ENCODE measurements at places on chromosomes 16 and 17. TPM values are rescaled to one million over a fixed set of nuclear protein-coding genes. Genes with fewer than 3 reads are reported as not detected.
A peak's percentile ranks its signal among the peaks of the same experiment; 100 is the strongest.

The PERCC1 gene
- 0.49 TPM for total RNA-seq

The PHAF1 gene
- total RNA-seq, result 12.3 TPM

The VMO1 gene
- 0.48 TPM for total RNA-seq

The DNASE1 gene
- total RNA-seq, result 6.3 TPM

The HSD3B7 gene
- total RNA-seq, result 27.2 TPM

The TVP23B gene
- total RNA-seq, result 18.2 TPM

The ADAD2 gene
- 1.0 TPM for total RNA-seq

The CALB2 gene
- not detected for total RNA-seq

GRCh38 chr16:4330277-4330874 lies 14.5 kb downstream of the GLIS2 start:
- DNase-seq, result peak; percentile 88
- H3K4me1 ChIP-seq, result peaks cover 6% of the 10 kb centered on the region
- peak overlapping the region; percentile 96 for H3K27ac ChIP-seq
- H3K4me3 ChIP-seq, result no peak overlapping the region
- no peaks in the 10 kb centered on the region for H3K36me3 ChIP-seq

- H3K27me3 ChIP-seq, result no peaks in the 10 kb centered on the region
- no peak for DNase-seq
- no peaks in the 10 kb centered on the region for H3K36me3 ChIP-seq
- H3K4me3 ChIP-seq, result no peak overlapping the region
- H3K4me1 ChIP-seq, result no peaks in the 10 kb centered on the region
Observed at GRCh38 chr16:24896439-24896838, 50.7 kb downstream of the SLC5A11 start.

- no peak overlapping the region for H3K4me3 ChIP-seq
- H3K36me3 ChIP-seq, result peaks cover 75% of the 10 kb centered on the region
- no peaks in the 10 kb centered on the region for H3K27me3 ChIP-seq
Observed at GRCh38 chr16:28839899-28840298, 6.2 kb downstream of the TUFM start.

DNA sequence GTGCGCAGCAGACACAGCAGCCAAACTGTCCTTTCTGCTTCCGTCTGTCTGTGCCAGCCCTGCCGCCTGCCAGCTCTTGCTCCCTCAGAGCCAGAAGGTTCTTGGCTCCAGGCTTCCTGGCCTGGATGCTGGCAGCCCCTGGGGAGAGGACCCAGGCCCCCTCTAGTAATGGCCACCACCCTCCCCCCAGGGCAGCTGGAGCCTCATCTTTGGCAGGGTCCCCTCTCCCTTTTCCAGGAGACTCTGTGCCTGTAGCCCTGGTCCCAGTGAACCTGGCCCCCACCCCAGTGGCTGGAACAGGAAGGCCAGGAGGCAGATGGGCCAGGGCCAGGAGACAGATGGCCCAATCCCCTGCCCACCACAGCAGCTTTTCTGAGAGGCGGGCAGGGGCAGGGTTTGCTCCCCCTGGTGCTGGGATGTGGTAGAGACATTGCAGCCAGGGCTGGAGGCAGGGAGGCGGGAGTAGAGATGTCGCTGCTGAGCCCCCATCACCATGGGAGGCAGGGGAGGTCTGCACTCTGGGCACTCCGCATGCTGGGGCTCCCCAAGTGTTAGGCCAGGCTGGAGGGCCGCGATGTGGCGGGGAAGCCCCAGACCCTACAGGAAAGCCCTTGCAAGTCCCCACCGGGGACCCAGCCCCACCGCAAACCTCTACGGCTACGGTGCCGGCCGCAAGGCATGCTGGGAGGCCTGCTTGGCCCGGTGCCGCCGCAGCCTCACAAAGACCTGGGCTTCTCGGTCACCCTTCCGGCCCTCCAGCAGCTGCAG lies 16.7 kb downstream of the UNC13D start:
- no peaks in the 10 kb centered on the region for H3K27me3 ChIP-seq
- peak; percentile 88 for DNase-seq
- peaks cover 32% of the 10 kb centered on the region for H3K4me1 ChIP-seq
- peak overlapping the region; percentile 90 for H3K27ac ChIP-seq

DNA sequence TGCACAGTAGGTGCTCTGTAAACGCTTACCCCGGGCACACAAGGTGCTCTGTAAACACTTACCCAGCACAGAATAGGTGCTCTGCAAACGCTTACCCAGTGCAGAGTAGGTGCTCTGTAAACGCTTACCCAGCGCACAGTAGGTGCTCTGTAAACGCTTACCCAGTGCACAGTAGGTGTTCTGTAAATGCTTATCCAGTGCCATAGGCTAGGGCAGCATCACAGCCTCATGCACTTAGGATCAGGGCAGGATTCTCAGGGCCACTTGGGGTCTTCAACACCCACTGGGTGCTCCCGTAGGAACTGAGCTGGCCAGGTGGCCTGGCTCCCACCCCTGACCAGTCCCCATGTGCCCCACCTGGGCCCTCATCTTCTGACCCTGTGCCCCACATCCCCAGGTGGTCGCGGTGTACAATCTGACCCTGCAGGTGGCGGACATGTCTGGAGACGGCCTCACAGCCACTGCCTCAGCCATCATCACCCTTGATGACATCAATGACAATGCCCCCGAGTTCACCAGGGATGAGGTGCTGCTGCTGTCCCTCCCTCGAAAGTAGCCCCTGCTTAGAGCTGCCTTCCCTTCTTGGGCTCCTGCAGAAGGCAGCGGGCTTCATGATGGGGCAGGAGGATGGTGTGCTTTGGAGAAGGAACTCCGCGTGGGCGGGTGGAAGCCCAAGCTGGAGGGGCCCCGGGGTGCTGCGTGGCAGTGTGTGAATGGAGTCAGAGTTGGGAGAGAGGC lies 13.1 kb downstream of the SLC22A31 start:
- H3K27ac ChIP-seq, result no peak overlapping the region
- no peaks in the 10 kb centered on the region for H3K27me3 ChIP-seq
- DNase-seq, result peak; percentile 19
- no peaks in the 10 kb centered on the region for H3K4me1 ChIP-seq
- H3K36me3 ChIP-seq, result no peaks in the 10 kb centered on the region
- H3K4me3 ChIP-seq, result no peak overlapping the region

DNA sequence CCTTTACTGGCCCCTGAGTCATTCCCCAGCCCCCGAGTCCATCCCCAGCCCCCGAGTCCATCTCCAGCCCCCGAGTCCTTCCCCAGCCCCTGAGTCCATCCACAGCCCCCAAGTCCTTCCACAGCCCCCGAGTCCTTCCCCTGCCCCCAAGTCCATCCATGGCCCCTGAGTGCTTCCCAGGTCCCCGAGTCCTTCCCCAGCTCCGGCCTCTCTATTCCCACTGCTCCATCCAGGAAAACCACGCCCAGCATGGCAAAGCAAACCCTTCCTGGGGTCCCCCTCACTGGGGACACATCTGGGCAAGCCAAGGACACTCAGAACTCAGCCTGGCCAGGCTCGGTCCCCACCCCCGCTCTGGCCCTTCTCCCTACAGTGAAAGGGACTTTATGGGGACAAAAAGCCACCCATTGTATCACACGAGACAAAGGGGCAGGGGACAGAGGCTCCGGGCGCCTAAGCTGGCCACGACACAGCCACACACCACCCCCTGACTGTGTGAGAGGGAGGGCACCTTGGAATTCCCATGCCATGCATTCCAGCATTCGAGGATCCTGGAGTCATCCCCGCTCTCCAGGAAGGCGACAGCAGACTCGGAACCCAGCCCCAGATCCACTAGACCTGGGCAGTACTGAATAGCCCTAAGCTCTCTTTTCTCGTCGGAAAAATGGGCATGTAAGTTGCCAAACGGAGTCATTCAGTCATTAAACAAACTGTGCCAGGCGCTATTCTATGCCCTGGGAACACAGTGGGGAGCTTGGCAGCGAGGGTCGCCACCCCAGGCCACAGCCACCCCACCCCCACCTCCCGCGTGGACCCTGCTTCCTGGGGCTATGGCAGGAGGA lies 14.0 kb downstream of the PLLP start:
- no peak overlapping the region for H3K4me3 ChIP-seq
- no peak for DNase-seq
- H3K36me3 ChIP-seq, result no peaks in the 10 kb centered on the region
- no peaks in the 10 kb centered on the region for H3K4me1 ChIP-seq
- no peak overlapping the region for H3K27ac ChIP-seq

GRCh38 chr16:72474501-72475123 lies 302.7 kb upstream of the PMFBP1 start:
- no peak overlapping the region for H3K4me3 ChIP-seq
- H3K4me1 ChIP-seq, result no peaks in the 10 kb centered on the region
- no peak overlapping the region for H3K27ac ChIP-seq
- H3K27me3 ChIP-seq, result no peaks in the 10 kb centered on the region
- H3K36me3 ChIP-seq, result no peaks in the 10 kb centered on the region
- no peak for DNase-seq

GRCh38 chr16:81841722-81842121 lies 62.6 kb downstream of the PLCG2 start:
- no peaks in the 10 kb centered on the region for H3K36me3 ChIP-seq
- no peak overlapping the region for H3K4me3 ChIP-seq
- no peaks in the 10 kb centered on the region for H3K4me1 ChIP-seq
- no peaks in the 10 kb centered on the region for H3K27me3 ChIP-seq
- no peak overlapping the region for H3K27ac ChIP-seq
- no peak for DNase-seq

- H3K27ac ChIP-seq, result no peak overlapping the region
- peak; percentile 55 for DNase-seq
- no peak overlapping the region for H3K4me3 ChIP-seq
Observed at GRCh38 chr17:42171831-42172230, 9.1 kb downstream of the KCNH4 start.

DNA sequence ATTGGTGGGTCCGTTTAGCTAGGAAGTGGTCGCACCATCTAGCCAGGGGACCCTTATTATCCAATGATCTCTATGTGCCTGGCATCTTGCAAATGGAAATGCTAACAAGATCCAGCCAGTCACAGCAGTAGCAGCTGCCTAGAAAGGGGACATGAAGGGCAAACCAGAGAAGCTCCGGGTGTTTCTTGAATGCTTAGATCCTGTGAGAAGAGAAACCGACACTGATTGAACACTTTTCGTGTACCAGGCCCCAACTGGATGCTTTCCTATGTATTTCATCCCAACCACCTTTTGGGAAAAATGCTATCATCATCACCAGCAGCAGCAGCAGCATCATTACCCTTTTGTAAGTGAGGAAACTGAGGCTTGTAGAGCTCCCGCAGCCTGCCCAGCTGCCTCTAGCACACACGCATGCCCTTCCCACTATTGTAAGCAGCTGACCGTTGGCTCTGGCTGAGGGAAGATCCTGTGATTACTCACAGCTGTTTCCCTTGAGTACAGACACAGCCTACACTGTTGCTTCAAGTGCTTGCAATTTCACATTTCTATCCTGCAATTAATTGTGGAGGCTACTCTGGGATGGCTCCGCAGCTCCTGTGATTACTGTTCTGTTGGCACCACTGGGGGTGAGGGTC lies 180.7 kb upstream of the CACNG5 start:
- H3K4me3 ChIP-seq, result no peak overlapping the region
- no peaks in the 10 kb centered on the region for H3K36me3 ChIP-seq
- H3K4me1 ChIP-seq, result no peaks in the 10 kb centered on the region
- no peak for DNase-seq
- H3K27me3 ChIP-seq, result no peaks in the 10 kb centered on the region

DNA sequence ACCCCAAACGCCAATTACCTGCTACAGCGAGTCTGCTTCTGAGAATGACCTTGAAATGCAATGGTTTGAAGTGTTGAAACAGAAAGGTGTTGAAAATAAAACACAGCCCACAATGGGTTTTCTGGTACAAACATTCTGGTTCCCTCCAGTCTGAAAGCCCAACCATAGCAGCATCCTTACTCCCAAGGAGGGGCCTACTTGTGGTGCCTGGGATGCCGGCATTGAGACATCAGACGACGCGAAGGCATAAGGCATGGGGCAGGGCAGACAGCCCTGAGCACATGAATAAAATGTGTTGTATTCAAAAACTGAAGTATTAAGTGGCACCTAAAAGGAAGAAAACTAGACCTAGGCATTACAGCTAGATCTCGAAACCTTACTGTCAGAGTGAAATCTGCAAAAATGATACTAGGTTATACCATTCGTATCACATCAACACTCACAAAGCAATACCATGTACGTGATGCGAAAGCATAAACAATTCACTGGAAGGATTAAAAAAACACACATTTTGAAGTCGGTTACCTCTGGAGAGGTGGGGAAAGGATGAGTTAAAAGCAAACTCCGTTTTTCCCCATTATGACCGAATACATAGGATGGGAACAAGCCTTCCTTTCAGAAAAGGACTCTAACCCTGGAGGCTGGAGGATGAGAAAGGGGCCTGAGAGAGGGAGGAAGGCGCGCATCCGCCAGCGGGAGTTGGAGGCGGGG lies 702 bp downstream of the NUDT21 start:
- peaks cover 4% of the 10 kb centered on the region for H3K36me3 ChIP-seq
- H3K4me1 ChIP-seq, result no peaks in the 10 kb centered on the region
- H3K27ac ChIP-seq, result peak overlapping the region; percentile 89
- peak overlapping the region; percentile 96 for H3K4me3 ChIP-seq
- no peak for DNase-seq
- no peaks in the 10 kb centered on the region for H3K27me3 ChIP-seq

GRCh38 chr16:10386517-10387100 lies 748 bp downstream of the ATF7IP2 start:
- H3K36me3 ChIP-seq, result no peaks in the 10 kb centered on the region
- peak overlapping the region; percentile 87 for H3K27ac ChIP-seq
- no peaks in the 10 kb centered on the region for H3K4me1 ChIP-seq
- H3K4me3 ChIP-seq, result peak overlapping the region; percentile 84

GRCh38 chr17:31226373-31226772 lies 70.7 kb downstream of the OMG start:
- H3K27ac ChIP-seq, result no peak overlapping the region
- no peaks in the 10 kb centered on the region for H3K27me3 ChIP-seq
- no peaks in the 10 kb centered on the region for H3K4me1 ChIP-seq
- peaks cover 14% of the 10 kb centered on the region for H3K36me3 ChIP-seq
- DNase-seq, result no peak

DNA sequence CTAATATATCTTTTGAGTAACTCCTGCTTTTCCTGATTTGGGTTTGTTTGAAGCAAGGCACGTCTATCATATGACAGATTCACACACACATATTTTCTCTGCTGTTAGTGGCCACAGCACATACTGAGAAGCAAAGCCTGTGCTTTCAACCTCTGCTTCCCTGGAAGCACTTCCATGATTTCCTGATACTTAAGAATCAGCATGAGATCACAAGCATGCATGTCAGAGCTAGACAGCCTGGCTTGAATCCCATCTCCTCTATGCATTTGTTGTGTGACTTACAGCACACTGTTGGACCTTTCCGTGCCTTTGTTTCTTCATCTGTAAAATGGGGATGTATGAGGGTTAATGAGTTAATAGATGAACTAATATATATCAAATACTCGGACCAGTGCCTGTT lies 151.1 kb upstream of the NOL11 start:
- no peaks in the 10 kb centered on the region for H3K36me3 ChIP-seq
- H3K27me3 ChIP-seq, result no peaks in the 10 kb centered on the region
- no peak for DNase-seq
- H3K27ac ChIP-seq, result no peak overlapping the region
- no peaks in the 10 kb centered on the region for H3K4me1 ChIP-seq

GRCh38 chr17:2106308-2106955 lies 51.5 kb downstream of the HIC1 start:
- DNase-seq, result no peak
- H3K4me1 ChIP-seq, result peaks cover 31% of the 10 kb centered on the region
- H3K36me3 ChIP-seq, result no peaks in the 10 kb centered on the region

DNA sequence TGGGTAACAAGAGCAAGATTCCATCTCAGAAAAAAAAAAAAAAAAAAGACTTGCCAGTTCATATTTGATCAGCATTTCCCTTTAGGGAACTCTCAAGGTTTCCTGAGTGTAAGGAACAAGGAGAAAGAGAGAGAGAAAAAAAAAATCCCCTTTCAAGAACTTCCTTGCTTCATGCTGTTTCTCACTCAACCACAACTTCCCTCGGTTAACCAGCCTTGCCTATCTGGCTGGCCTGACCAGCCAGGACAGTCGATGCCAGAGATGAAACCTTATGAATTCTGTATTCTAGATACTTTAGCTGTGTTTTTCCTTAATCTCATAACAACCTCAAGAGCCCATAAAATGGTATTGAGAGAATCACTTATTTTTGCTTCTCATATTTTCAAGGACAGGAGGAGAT lies 2.6 kb upstream of the N4BP1 start:
- H3K27me3 ChIP-seq, result no peaks in the 10 kb centered on the region
- H3K27ac ChIP-seq, result peak overlapping the region; percentile 60

Measured in heart left ventricle (tissue), 16 donors.